ENCODE measurements at places on chromosomes 12 and 14.
A peak's percentile ranks its signal among the peaks of the same experiment; 100 is the strongest.

DNA sequence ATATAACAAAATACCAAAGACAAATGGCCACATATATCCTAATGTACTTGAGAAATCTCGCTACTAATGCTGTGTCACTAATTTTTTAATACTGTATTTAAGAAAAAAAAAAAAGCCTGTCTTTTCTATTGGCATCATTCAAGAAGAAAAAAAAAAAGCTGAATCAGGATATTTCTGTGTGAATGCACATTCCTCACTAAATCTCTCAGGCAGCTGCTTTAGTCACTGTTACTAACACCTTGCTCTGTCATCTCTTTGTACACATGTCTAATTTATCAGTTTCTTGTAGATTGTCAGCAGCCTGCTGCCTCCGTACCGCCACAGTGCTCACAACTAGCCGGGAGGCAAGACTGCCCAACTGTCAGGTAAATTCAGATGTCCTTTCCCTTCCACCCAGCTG lies 32.0 kb upstream of the FGD4 start:
- H3K4me3 ChIP-seq, result peak overlapping the region; percentile 52
- DNase-seq, result no peak
- no peaks in the 10 kb centered on the region for H3K36me3 ChIP-seq
- no peak overlapping the region for H3K27ac ChIP-seq
- H3K4me1 ChIP-seq, result peaks cover 4% of the 10 kb centered on the region

DNA sequence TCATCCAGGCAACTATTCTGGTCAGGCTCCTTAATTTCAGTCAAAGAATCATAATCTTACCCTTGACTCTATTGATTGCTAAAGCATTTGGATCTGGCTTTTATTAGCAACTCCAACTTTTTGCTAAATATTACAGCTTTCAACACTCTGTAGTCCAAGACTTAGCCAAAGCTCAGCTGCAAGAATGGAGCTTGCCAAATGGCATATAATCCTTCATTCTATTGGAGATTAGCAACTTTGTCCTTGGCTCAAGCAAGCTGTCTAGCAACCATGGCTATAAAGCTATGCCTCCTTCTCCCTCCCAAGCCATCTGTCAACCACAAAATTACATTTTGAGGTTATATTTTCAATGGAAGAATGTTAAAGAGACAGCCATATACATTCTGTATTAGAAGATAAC lies 23.1 kb upstream of the NID2 start:
- H3K27me3 ChIP-seq, result no peaks in the 10 kb centered on the region
- H3K4me1 ChIP-seq, result no peaks in the 10 kb centered on the region
- H3K36me3 ChIP-seq, result no peaks in the 10 kb centered on the region

DNA sequence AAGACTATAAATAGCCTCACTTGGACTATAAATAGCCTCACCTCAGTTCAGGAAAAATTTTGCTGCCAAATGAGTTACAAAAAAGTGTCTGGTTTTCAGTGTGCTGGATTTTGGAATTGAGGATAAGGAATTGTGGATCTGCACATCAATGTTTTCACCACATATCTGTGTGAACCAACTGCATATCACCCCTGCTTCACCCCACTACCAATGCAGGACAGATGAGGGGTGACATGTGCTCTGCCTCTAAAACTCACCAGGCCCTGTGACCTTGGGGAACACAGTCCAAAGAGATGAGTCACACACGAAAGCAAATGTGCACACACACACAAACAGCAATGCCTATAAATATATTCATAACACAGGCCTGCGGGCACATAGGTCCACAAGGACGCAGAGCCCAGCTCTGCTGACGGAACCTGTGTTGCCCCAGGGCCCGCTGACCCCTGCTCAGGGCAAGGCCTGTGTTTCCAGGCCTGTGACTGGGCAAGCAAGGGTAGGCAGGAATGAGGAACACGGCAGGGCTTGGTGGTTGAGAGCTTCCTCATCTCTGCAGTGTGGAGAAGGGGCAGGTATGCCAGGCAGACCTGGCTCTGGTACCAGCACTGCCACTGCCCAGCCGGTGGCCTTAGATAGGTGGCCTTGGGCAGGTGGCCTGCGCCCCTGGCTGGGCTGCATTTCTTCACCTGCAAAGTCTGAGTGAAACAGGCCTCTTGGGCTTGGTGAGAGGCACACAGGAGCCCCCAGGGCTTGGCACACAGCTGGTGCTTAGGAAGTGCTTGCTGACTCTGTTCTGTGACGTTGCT lies 82.4 kb downstream of the ARL6IP4 start:
- no peak for DNase-seq
- H3K27ac ChIP-seq, result no peak overlapping the region
- H3K4me3 ChIP-seq, result no peak overlapping the region
- H3K27me3 ChIP-seq, result peaks cover 17% of the 10 kb centered on the region

GRCh38 chr14:55084401-55085059 lies 33.1 kb downstream of the MAPK1IP1L start:
- no peaks in the 10 kb centered on the region for H3K36me3 ChIP-seq
- no peak overlapping the region for H3K4me3 ChIP-seq
- DNase-seq, result no peak
- H3K27me3 ChIP-seq, result no peaks in the 10 kb centered on the region

DNA sequence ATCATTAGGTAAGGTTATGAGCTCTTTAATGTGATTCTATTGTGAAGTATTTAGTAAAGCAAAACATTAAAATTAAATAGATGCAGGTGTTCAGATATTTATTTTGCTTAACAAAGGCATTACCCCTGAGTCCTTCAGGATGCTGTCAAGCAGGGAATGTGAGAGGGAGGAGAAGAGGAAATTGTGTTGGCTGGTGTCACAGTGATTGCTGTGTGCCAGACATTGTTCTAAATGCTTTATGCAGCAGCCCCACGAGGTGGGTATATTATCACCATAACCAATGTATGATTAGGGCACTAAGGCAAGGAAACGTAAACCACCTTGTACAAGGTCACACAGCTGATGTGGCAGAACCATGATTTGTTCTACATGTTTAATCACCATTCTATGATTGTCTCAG lies 80.1 kb downstream of the STAB2 start:
- H3K4me1 ChIP-seq, result no peaks in the 10 kb centered on the region
- H3K27me3 ChIP-seq, result no peaks in the 10 kb centered on the region
- H3K36me3 ChIP-seq, result no peaks in the 10 kb centered on the region
- DNase-seq, result no peak
- no peak overlapping the region for H3K27ac ChIP-seq
- no peak overlapping the region for H3K4me3 ChIP-seq

DNA sequence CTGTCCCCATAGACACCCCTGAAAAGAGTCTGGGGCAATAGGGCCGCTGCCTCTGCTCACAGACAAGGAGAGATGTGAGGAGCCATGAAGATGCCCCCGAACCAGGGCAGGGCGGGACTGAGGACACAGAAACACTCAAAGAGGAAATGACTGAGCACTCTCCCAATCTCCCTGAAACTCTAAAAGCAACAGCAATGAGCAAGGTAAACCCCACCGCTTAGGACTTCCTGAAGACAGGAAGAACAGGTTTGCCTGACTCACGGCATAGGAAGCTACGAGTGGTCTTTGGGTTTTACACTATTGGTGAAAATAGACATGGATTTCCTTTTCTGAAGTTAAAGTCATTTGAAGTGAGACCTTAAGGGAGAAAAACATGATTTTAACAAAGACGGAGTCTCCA lies 32.5 kb downstream of the STX2 start:
- peak overlapping the region; percentile 93 for H3K27ac ChIP-seq
- no peak for DNase-seq
- H3K4me3 ChIP-seq, result peak overlapping the region; percentile 55
- peaks cover 15% of the 10 kb centered on the region for H3K27me3 ChIP-seq
- peaks cover 17% of the 10 kb centered on the region for H3K36me3 ChIP-seq

DNA sequence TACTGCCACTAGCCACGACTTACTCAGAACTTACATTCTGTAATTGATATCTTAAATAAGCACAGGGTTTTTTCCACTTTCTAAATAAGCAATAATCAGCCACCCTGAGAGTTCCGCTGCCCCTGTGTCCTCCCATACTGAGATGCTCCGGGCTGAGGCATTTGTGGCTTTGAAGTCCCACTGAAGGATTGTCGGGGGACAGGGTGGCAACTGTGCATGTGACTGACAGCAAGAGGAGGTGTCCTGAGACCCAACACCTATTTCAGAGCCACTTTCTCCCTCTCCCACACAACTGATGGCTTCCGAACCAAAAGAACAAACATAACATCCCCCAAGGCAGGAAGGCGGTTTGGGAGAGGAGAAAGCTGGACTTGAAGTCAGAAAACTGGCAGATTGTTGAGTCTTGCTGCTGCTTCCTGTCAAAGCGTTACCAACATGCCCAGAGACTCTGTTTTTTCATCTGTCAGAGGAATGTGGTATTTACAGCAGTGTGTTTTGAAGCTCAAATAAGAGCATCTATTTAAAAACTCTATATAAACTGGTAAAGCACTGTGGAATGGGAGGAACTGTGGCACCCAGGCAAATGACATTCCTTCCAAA lies 157.9 kb upstream of the FKBP4 start:
- no peak for DNase-seq
- peaks cover 14% of the 10 kb centered on the region for H3K4me1 ChIP-seq
- peaks cover 15% of the 10 kb centered on the region for H3K36me3 ChIP-seq
- H3K4me3 ChIP-seq, result no peak overlapping the region

DNA sequence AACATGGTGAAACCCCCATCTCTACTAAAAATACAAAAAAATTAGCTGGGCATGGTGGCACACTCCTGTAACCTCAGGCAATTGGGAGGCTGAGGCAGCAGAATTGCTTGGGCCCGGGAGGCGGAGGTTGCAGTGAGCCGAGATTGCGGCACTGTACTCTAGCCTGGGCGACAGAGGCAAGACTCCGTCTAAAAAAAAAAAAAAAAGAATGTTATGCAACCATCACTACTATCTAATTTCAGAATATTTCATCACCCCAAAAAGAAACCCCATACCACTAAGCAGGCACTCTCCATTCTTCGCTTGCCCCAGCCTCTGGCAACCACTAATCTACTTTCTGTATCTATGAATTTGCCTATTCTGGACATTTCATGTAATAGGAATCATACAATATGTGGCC lies 68.8 kb upstream of the AMN start:
- no peak overlapping the region for H3K4me3 ChIP-seq
- H3K36me3 ChIP-seq, result peaks cover 15% of the 10 kb centered on the region
- H3K27me3 ChIP-seq, result peaks cover 6% of the 10 kb centered on the region
- peaks cover 13% of the 10 kb centered on the region for H3K4me1 ChIP-seq
- no peak for DNase-seq

DNA sequence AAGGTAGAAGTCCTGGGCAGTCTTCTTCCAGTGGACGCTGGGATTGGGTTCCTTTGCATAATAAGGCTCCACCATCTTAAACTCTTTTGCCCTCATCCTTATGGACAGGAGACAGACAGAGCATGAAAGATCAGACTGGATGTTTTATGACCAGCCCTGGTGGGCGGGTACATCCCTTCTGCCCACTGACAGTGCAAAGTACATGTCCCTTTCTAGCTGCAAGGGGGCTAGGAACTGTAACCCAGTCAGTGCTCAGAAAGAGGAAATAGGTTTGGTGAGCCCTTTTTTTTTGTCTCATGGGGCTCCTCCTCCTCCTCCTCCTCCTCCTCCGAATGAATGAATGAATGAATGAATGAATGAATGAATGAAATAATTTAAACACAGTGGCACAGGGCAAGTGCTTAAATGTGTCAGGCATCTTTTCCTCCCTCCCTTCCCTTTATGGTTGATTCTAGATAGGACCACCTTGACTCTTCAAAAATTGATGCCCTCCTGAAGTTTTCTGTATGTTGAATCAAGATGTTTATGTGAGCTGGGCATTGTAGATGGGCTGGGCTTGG lies 36.4 kb upstream of the HNF1A start:
- no peak overlapping the region for H3K4me3 ChIP-seq
- DNase-seq, result no peak
- no peaks in the 10 kb centered on the region for H3K4me1 ChIP-seq
- no peaks in the 10 kb centered on the region for H3K27me3 ChIP-seq
- no peak overlapping the region for H3K27ac ChIP-seq
- H3K36me3 ChIP-seq, result no peaks in the 10 kb centered on the region

DNA sequence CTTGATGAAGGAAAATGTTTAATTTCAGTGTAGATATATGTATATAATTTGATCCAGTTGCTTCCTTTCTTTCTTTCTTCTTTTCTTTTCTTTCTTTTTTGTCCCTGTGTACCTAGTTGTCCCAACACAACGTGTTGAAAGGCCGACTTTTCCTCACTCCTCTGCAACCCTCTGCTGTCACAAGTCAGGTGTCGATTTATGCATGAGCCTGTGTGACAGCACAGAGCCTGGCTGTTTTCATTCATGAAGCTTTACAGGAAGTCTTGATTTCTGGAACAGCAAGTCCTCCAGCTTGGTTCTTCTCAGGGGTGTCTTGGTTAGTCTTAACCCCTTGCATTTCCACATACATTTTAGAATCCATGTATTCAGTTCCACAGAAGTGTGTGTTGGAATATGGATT lies 88.1 kb downstream of the PPP2R5C start:
- no peak overlapping the region for H3K4me3 ChIP-seq
- H3K27me3 ChIP-seq, result no peaks in the 10 kb centered on the region
- no peaks in the 10 kb centered on the region for H3K36me3 ChIP-seq
- H3K27ac ChIP-seq, result no peak overlapping the region

- H3K4me1 ChIP-seq, result no peaks in the 10 kb centered on the region
- H3K36me3 ChIP-seq, result no peaks in the 10 kb centered on the region
- H3K4me3 ChIP-seq, result no peak overlapping the region
- no peak for DNase-seq
- H3K27me3 ChIP-seq, result no peaks in the 10 kb centered on the region
Measured at GRCh38 chr14:67683842-67684241, 9.4 kb upstream of the VTI1B start.

DNA sequence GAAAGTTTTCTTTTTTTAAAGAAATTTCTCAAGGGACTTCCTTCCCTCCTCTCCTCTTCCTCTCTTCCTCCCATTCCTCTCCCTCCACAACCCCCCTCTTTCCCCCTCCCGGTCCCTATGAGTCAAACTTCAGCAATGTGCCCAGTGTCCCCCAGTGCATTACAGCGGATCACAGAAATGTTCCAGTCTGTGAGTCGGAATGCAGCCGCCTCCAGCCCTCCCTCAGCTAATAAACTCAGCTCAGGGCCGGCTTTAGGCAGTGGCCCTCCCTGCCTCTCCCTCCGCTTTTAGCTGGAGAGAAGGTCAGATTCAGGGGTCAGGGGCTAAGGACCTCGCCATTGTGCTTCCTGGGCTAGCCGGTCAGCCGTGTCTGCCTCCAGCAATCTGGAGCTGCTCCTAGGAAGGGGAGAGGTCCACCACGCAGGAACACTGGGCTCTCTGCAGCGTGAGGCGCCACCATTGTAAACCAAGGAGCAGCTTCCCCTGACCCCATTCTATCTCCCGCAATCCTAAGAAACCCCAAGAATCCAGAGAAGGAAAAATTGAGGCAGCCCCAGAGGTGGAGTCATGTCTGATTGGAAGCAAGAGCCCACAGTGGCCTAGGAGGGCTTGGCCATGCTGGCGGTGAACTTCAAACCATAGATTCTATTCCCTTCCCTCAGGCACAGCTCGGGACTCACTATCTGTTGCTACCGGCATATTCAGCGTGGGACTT lies 1.1 kb upstream of the HDAC7 start:
- H3K27ac ChIP-seq, result peak overlapping the region; percentile 90
- H3K27me3 ChIP-seq, result peaks cover 18% of the 10 kb centered on the region
- peak overlapping the region; percentile 91 for H3K4me3 ChIP-seq
- H3K36me3 ChIP-seq, result no peaks in the 10 kb centered on the region

DNA sequence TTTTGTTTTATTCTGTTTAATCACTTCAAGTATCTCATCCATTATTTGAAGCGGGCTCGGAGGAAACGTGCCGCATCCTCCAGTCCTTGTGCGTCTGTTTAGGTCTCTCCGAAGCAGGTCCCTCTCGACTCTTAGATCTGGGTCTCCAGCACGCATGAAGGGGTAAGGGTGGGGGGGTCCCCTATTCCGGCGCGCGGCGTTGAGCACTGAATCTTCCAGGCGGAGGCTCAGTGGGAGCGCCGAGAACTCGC lies 311 bp upstream of the LGR5 start:
- peak overlapping the region; percentile 94 for H3K4me3 ChIP-seq
- DNase-seq, result no peak
- H3K36me3 ChIP-seq, result peaks cover 25% of the 10 kb centered on the region
- H3K4me1 ChIP-seq, result peaks cover 9% of the 10 kb centered on the region
- peak overlapping the region; percentile 11 for H3K27ac ChIP-seq

Measured in glutamatergic neuron (in vitro differentiated cells).